Activated CD8-positive, alpha-beta memory T cell treated with anti-CD3 and anti-CD28 coated beads, Interleukin-2, amount 10 ng/mL, durations not matched to agents 7 days and 5 days (primary cell): ENCODE measurements at places on chromosomes 2 and 18.

GRCh38 chr2:112881217-112881985, 29.6 kb upstream of the IL37 start:
- H3K36me3 ChIP-seq, result no peaks in the 10 kb centered on the region
- no peaks in the 10 kb centered on the region for H3K27me3 ChIP-seq
- no peak overlapping the region for H3K4me3 ChIP-seq
- peak; percentile 73 for DNase-seq
- peaks cover 46% of the 10 kb centered on the region for H3K4me1 ChIP-seq

DNA sequence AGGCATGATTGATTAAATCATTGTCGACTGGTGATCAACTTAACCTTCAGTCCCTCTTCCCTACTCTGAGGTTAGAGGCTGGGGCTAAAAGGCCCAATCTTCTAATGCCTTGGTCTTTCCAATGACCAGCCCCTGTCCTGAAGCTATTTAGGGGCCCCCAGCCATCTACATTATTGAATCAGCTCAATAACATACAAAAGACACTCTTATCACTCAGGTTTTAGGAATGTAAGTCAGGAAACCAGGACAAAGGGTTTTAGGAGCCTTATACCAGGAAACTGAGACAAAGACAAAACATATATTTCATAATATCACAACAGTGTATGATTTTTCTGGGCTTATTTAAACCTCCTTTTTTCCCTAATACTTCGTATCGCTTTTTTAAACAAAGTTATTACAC, 198.6 kb downstream of the RNF152 start:
- H3K4me3 ChIP-seq, result no peak overlapping the region
- no peaks in the 10 kb centered on the region for H3K36me3 ChIP-seq
- no peak for DNase-seq

GRCh38 chr18:58385472-58385871, 243.4 kb downstream of the ALPK2 start:
- no peak overlapping the region for H3K4me3 ChIP-seq
- no peaks in the 10 kb centered on the region for H3K27me3 ChIP-seq
- no peak overlapping the region for H3K27ac ChIP-seq
- no peak for DNase-seq
- H3K4me1 ChIP-seq, result no peaks in the 10 kb centered on the region
- H3K36me3 ChIP-seq, result no peaks in the 10 kb centered on the region

- no peak overlapping the region for H3K4me3 ChIP-seq
- H3K27ac ChIP-seq, result no peak overlapping the region
Observed at GRCh38 chr2:149037851-149038250, 648 bp upstream of the LYPD6B start.

- H3K4me3 ChIP-seq, result no peak overlapping the region
- H3K36me3 ChIP-seq, result no peaks in the 10 kb centered on the region
- no peaks in the 10 kb centered on the region for H3K27me3 ChIP-seq
- H3K4me1 ChIP-seq, result no peaks in the 10 kb centered on the region
- no peak for DNase-seq
Observed at GRCh38 chr2:99615247-99615771, 125.5 kb upstream of the REV1 start.

GRCh38 chr2:217742841-217743240, 260.0 kb downstream of the TNS1 start:
- H3K4me3 ChIP-seq, result no peak overlapping the region
- H3K27ac ChIP-seq, result no peak overlapping the region
- DNase-seq, result peak; percentile 22
- no peaks in the 10 kb centered on the region for H3K4me1 ChIP-seq

DNA sequence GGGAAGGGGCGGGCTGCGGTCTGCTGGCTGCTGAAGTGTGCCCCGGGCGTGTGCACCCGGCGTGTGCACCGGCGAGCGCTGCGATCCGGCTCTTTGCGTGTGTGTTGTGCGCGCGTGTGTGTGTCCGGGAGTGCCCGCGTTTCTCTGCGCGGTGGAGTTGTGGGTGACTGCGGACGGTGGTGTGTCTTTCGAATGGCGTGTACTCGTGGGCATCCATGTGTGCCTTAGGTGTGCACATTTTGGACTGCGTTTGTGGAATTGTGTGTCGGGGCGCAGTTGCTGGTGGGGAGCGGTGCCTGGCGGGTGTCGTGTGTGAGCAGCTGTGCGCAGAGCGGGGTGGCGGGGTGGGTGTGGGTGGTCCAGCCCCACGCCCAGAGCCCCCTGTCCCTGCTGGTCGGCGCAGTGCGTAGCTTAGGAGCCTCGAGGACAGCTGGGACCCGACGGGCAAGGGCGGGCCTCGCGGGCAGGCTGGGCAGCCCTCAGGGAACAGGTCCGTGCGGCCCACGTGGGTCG, 533 bp downstream of the HPCAL1 start:
- H3K36me3 ChIP-seq, result peaks cover 2% of the 10 kb centered on the region
- no peaks in the 10 kb centered on the region for H3K27me3 ChIP-seq
- DNase-seq, result peak; percentile 49
- H3K27ac ChIP-seq, result peak overlapping the region; percentile 76

DNA sequence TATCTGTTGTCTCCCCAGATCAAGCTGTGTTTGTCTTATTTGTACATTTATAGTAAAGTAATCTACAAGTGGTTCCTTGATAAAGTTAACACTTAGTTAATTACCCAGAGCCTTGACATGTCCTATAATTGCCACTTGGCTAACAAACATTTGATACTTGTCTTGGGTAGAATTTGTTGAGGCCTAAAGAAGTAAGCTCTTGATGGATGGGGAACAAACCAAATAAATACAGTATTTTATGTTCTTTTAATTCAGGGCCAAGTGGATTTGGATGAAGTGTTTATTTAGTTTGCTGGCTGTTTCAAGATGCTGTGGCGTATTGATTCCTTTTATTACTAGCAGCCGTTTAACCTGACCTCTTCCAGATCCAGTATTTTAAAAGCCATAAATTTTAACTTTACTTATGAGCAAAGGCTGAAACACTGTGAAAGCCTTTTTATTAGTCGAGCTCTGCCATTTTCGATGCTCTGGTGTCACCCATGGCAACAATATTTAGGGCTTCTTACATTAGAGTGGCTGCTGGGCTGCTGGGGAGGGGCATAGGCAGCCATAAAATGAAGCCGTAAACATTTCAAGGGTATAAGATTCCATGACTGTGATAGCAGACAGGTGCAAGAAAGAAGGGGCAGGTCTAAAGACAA, 401.6 kb upstream of the NRP2 start:
- no peaks in the 10 kb centered on the region for H3K27me3 ChIP-seq
- DNase-seq, result no peak
- no peak overlapping the region for H3K4me3 ChIP-seq
- H3K4me1 ChIP-seq, result no peaks in the 10 kb centered on the region
- no peaks in the 10 kb centered on the region for H3K36me3 ChIP-seq
- no peak overlapping the region for H3K27ac ChIP-seq

DNA sequence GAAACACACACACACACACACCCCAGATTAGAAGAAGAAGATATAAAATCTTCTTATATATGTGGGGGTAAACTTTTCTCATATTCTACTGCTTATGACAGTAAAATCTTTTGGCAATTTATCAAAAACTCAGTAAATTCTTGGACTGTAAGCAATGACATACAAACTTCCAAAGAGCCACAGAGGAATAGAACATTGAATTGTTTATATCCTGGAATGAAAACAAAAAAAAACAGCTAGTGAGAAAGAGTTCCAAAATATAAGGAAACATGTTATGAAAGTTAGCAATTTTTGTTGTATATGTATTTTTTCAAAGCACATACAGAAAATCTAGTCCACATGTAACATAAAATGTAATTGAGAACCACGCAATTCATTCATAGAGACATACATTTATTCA, 764.9 kb downstream of the DSC3 start:
- no peaks in the 10 kb centered on the region for H3K4me1 ChIP-seq
- no peak overlapping the region for H3K4me3 ChIP-seq
- H3K36me3 ChIP-seq, result no peaks in the 10 kb centered on the region
- no peak overlapping the region for H3K27ac ChIP-seq
- no peak for DNase-seq
